Mucosa of descending colon (tissue), 3 donors: ENCODE measurements at places on chromosomes 16 and 17. TPM values are rescaled to one million over a fixed set of nuclear protein-coding genes. Genes with fewer than 3 reads are reported as not detected.

Gene KCNG4
- not detected for total RNA-seq

Gene PRAC1
- total RNA-seq = 137 TPM

Gene LYZL6
- total RNA-seq = not detected

Gene PFAS
- total RNA-seq = 31.7 TPM

Gene ENKD1
- 8.5 TPM for total RNA-seq

Gene ANKRD13B
- 3.3 TPM for total RNA-seq
